ENCODE measurements at places on chromosomes 16 and 17. TPM values are rescaled to one million over a fixed set of nuclear protein-coding genes. Genes with fewer than 3 reads are reported as not detected.

CMTM2 gene
- total RNA-seq, result not detected

ASGR2 gene
- total RNA-seq, result not detected

FNDC8 gene
- not detected for total RNA-seq

ACSM5 gene
- total RNA-seq, result not detected

HOXB4 gene
- 2.6 TPM for total RNA-seq

IQCK gene
- 17.9 TPM for total RNA-seq

HS3ST4 gene
- not detected for total RNA-seq

UTS2R gene
- total RNA-seq, result not detected

KCNH6 gene
- not detected for total RNA-seq

KRTAP4-2 gene
- not detected for total RNA-seq

PMFBP1 gene
- not detected for total RNA-seq

TP53TG3 gene
- total RNA-seq, result not detected

SLC13A2 gene
- not detected for total RNA-seq
